ENCODE measurements at places on chromosomes 12 and 14. TPM values are rescaled to one million over a fixed set of nuclear protein-coding genes. Genes with fewer than 3 reads are reported as not detected.

The PPM1H gene
- 76.8 TPM for total RNA-seq

The GLT1D1 gene
- total RNA-seq: under 0.01 TPM

The C14orf132 gene
- 3.0 TPM for total RNA-seq

The FAR2 gene
- 21.0 TPM for total RNA-seq

The RHEBL1 gene
- 2.2 TPM for total RNA-seq

The OTX2 gene
- not detected for total RNA-seq

The NID2 gene
- total RNA-seq: 1.0 TPM

The TMPRSS12 gene
- total RNA-seq: not detected

The ITGB7 gene
- 5.8 TPM for total RNA-seq

The ERP29 gene
- 57.4 TPM for total RNA-seq

The CLEC14A gene
- not detected for total RNA-seq

The ACADS gene
- total RNA-seq: 21.3 TPM

The TMBIM4 gene
- 137 TPM for total RNA-seq

The NEMF gene
- 85.0 TPM for total RNA-seq

The ADCY4 gene
- 0.46 TPM for total RNA-seq

The A2M gene
- 68.0 TPM for total RNA-seq

Data from melanocyte of skin (primary cell).